GM04504 (cell line): ENCODE measurements at places on chromosomes 1 and 21.

- DNase-seq = peak; percentile 89
Measured at GRCh38 chr1:200483491-200484143, 73.8 kb upstream of the ZNF281 start.

GRCh38 chr1:25140073-25140797 is 92.1 kb downstream of the SYF2 start:
- DNase-seq = no peak

DNA sequence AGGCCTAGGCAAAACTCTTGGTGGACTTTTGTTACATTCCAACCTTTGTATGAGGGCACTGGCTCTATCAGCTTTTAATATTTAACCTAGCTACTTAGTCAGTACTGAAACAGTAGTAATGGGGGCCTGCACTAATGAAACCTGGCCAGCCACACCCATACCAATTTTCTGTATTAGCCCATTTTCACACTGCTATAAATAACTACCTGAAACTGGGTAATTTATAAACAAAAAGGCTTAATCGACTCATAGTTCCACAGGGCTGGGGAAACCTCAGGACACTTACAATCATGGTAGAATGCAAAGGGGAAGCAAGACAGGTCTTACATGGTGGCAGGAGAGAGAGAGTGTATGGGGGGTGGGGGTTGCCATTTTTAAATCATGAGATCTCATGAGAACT is 245.7 kb upstream of the RGS18 start:
- no peak for DNase-seq

- no peak for DNase-seq
Measured at GRCh38 chr1:5962265-5963105, 29.7 kb downstream of the NPHP4 start.

DNA sequence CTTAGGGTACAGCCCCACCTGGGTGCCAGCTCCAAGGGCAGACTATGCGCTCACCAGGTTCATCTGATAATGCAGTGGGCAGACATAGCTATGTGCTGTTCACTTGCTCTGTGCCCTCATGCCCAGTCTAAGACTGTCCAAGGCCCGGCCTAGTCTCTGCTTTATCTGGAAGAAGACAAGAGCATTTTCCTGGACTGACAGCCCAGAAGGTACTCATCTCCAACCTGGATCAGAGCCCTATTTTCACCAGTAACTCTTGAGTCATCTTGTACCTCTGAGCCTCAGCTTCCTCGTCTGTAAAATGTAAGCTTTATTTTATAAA is 28.5 kb upstream of the LRRC8C start:
- DNase-seq = no peak

- DNase-seq = no peak
Measured at GRCh38 chr1:156544592-156545102, 27.7 kb downstream of the IQGAP3 start.
